ENCODE measurements at places on chromosomes 6 and 20.

GRCh38 chr20:2920473-2920872 lies 47.2 kb downstream of the PTPRA start:
- DNase-seq: no peak

DNA sequence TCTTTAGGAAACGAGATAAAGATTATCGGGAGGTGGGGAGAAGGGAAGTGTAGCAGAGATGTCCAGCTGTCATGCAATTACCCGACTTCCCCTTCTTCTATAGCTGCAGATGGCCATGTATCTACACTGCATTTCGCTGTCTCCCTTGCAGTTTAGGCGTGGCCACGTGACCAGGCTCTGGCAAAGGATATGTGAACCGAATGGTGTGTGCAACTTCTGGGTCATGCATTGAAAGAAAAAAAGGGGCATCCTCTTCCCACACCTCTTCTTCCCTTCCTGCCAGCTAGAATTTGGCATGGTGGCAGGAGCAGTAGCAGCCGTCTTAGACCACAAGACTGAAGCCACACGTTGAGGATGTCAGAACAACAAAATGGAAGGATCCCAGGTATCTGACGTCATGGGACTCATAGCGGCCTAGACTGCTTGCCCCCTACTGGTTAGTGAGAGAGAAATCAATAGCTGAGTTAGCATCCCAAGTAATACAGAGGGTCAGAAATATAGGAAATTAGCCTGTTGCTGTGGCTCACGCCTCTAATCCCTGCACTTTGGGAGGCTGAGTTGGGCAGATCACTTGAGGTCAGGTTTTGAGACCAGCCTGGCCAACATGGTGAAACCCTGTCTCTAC lies 32.8 kb downstream of the TCF15 start:
- peak; percentile 79 for DNase-seq

DNA sequence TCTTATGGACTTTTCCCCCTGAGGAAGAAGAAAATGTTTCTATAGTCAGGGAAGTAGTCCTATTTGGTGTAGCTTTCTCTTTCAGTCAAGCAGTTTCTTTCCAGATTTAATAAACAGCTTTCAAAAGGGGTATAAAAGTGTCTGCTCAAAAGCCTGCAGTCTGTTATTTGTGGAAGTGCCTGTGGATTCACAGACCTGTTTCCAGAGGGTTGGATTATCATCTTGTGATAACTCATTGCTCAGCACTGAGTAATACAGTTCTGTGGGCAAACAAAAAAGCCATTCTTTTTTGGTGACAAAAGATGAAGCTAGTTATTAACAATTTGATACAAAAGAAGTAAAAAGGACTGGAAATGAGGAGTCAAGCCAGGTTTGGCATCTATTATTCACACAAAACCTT lies 358.2 kb upstream of the ID4 start:
- no peak for DNase-seq

DNA sequence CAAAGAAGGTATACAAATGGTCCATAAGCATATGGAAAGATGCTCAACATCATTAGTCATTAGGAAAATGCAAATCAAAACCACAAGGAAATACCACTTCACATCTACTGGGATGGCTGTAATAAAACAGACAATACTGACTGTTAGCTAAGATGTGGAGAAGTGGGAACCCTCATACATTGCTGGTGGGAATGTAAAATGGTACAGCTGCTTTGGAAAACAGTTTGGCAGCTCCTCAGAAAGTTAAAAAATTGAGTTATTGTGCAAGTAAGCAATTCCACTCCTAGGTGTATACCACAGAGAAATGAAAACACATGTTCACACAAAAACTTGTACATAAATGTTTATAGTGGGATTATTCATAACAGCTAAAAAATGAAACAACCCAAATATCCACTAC lies 173.0 kb upstream of the JAG1 start:
- DNase-seq: no peak

- DNase-seq: no peak
Observed at GRCh38 chr20:61692479-61692878, 373.2 kb downstream of the TAF4 start.

- no peak for DNase-seq
Observed at GRCh38 chr6:72446430-72446829, 175.4 kb upstream of the KCNQ5 start.

GRCh38 chr6:104608101-104608500 lies 251.6 kb downstream of the HACE1 start:
- DNase-seq: no peak

DNA sequence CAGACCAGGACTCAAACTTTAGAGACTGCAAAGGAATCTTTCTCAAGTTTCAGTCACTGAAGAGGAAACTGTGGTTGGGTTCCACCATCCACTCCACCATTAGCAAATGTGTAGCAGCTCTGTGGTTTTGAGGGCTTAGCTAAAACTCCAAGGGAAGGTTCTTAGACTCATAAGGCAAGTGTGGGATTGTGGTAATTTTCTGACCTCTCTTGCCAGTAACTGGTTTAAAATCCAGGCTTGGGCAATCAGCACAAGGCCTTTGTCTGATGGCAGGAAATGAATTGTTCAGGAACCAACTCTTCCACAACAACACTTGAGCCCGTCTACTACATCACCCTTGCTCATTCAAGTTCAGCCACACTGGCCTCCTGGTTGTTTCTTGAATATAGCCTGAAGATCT lies 68.6 kb upstream of the FBXL4 start:
- no peak for DNase-seq

DNA sequence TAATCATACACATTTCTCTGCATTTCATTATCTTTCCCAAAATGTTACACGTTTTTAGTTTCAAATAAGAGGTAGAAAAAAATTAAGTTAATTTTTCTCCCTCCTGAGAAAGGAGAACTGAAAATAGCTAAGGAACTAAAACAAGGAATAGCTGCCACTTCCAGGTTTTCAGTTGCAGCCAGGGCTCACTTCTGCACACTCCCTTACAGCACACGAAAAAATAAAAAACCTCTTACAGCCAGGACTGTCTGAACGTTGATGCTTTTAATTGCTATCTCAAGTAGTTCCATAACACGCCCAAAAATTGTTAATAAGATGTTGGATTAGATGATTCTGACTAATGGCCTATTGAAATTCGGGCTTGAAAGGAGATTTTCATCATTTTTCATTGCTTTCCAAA lies 153.7 kb upstream of the THBS2 start:
- DNase-seq: no peak

- no peak for DNase-seq
Observed at GRCh38 chr6:43268782-43269272, 25.5 kb downstream of the TTBK1 start.

- no peak for DNase-seq
Observed at GRCh38 chr6:160974304-160974771, 17.2 kb upstream of the MAP3K4 start.

- DNase-seq: peak; percentile 38
Observed at GRCh38 chr20:35515949-35516645, 13.4 kb downstream of the C20orf173 start.

DNA sequence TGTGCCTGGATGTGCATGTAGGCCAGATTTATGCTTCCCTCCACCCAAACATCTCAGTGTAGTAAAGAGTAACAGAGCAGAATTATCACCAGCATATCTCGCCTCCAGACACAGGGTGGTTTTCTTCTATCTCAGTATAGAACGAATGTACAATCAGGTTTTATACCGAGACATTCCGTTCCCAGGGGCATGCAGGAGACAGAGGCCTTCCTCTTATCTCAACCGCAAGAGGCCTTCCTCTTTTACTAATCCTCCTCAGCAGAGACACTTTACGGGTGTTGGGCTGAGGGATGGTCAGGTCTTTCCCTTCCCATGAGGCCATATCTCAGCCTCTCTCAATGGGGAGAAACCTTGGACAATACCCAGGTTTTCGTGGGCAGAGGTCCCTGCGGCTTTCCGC lies 36.4 kb upstream of the MC3R start:
- DNase-seq: no peak

- no peak for DNase-seq
Observed at GRCh38 chr20:20084296-20084752, 32.0 kb downstream of the CFAP61 start.

DNA sequence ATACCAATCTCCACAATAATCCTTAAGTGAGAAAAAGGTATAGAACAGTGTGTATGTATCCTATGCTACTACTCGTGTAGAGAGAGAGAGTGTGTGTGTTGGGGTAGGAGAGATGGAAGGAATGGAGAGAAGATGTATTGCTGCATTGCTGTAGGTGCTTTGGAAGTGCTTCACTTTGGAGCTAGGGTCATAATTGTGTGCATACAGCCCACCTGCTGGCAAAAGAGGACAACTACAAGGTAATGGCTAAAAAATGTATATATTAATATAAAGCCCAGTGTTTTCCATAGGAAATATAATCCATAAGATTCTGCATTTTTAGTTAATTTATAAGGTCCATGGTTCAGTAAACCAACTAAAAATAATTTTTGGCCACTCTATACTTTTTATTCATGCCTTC lies 36.1 kb downstream of the SERAC1 start:
- DNase-seq: peak; percentile 18

GRCh38 chr20:63854766-63855362 lies 6.4 kb upstream of the ABHD16B start:
- DNase-seq: no peak

- no peak for DNase-seq
Observed at GRCh38 chr20:45218636-45219035, 2.5 kb upstream of the SEMG2 start.

DNA sequence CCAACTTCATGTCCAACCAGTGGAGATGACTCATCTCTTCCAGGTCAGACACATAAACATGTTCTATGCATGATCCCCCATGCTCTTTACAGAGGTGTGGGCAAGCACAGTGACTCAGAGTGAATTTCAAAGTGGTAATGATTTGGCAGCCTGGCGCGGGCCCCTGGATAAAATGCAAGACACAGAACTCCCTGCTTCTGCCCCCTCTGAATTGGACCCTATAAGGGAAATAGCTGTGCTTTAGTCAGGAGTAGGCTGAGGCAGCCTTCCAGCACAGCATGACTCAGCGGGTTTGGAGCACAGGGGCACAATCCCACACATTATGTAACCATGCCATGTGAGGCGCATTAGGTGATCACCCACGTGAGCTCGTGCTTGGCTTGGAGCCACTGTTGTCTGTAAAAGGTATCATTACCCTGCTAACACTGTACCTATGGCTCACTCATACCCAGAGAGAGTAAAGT lies 127.4 kb downstream of the C6orf118 start:
- peak; percentile 13 for DNase-seq

DNA sequence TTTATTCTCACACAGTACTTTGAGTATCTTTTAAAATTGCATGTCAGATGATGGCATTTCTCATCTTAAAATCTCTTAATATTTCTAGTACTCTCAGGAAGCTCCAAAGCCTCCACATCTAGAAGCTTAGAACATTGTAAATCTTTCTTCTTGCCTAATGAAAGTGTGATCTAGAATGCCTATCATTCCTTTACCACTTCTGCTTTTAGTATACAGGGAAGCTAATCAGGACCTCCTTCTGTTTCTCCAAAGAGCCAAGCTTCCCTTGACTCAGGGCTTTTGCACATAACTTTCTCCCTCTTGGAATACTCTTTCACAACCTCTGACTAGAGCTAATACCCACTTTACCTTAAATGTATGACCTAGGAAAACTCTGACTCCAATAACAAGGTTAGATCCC lies 7.5 kb upstream of the ELOVL4 start:
- DNase-seq: no peak

- no peak for DNase-seq
Observed at GRCh38 chr6:39207416-39208222, 21.7 kb downstream of the KCNK5 start.

- DNase-seq: no peak
Observed at GRCh38 chr6:74609871-74610270, 596.0 kb downstream of the COL12A1 start.

DNA sequence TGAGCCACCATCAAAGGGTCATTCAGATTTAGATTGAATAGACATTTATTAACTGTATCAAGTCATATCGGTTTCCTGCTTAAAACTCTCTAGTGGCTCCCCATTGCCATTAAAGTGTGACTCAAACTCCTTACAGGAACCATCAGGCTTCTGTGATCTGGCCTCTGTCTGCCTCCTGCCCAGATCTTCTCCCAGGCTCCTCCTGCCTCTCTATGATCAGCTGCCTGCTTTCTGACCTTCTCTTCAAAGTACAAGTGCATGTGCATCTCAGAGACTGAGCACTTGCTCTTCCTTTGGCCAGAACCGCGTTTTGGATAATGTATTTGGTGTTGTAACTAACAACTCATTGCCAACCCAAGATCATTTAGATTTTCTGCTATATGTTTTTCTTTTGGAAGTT lies 52.7 kb downstream of the IL20RA start:
- DNase-seq: no peak

DNA sequence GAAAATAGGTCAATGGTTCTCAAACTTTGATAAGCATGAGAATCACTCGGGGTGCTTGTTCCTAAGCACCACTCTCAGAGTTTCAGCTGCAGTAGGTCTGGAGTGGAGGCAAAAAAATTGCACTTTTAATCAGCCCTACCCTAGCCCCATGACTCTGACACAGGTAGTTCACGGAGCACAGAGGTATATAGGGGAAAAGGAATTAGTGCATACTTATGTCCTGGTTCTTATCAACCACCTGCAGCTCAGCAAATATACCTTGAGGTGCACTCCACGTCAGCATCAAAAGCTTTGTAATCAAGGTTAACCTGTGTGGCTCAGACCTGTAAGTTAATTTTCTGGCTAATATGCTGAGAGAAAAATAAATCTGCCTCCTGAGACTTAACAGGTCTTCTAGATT lies 138.8 kb upstream of the HMGN3 start:
- DNase-seq: no peak

GRCh38 chr6:34974249-34974642 lies 85.2 kb downstream of the ANKS1A start:
- DNase-seq: no peak

DNA sequence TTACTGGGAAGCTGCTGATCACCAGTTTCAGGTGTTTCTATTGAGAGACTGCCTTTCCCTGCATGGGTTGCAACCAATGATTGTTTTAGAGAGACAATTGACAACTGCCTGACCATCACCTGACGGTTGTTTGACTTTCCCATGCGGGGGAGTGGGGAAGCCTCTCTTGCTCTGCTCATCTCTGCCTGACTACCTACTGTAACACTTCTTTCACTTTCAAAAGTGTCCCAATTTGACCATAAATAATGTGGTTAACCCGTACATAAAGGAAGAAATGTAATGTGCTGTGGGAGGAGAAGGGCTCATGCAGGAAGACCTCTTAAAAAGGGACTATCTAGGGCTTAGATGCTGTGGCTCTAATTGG lies 122.1 kb upstream of the PHACTR1 start:
- DNase-seq: no peak

GRCh38 chr20:63067721-63068560 lies 61.2 kb upstream of the BHLHE23 start:
- no peak for DNase-seq

GRCh38 chr6:21749754-21750153 lies 156.2 kb downstream of the SOX4 start:
- DNase-seq: no peak

GRCh38 chr20:31474758-31475427 lies at the start of the genes DEFB124 and REM1:
TSS of gene DEFB124 (minus strand) at chr20:31475127. CDS start at chr20:31473013, 2,114 bp downstream.
TSS of gene REM1 (plus strand) at chr20:31475288. CDS start at chr20:31476446, 1,158 bp downstream.
- DNase-seq: no peak

GRCh38 chr6:41597246-41598000 lies 40.8 kb upstream of the MDFI start:
- no peak for DNase-seq

- no peak for DNase-seq
Observed at GRCh38 chr6:112802144-112802543, 455.0 kb downstream of the RFPL4B start.

GRCh38 chr6:132650429-132650828 lies 8.6 kb downstream of the TAAR1 start:
- DNase-seq: no peak

- no peak for DNase-seq
Observed at GRCh38 chr6:157528931-157529653, 148.1 kb downstream of the ZDHHC14 start.
